Activated gamma-delta T cell treated with anti-CD3 and anti-CD28 coated beads, Interleukin-2, amount 50 U/mL, for 16 hours (primary cell): ENCODE measurements at places on chromosomes 1 and 21.

DNA sequence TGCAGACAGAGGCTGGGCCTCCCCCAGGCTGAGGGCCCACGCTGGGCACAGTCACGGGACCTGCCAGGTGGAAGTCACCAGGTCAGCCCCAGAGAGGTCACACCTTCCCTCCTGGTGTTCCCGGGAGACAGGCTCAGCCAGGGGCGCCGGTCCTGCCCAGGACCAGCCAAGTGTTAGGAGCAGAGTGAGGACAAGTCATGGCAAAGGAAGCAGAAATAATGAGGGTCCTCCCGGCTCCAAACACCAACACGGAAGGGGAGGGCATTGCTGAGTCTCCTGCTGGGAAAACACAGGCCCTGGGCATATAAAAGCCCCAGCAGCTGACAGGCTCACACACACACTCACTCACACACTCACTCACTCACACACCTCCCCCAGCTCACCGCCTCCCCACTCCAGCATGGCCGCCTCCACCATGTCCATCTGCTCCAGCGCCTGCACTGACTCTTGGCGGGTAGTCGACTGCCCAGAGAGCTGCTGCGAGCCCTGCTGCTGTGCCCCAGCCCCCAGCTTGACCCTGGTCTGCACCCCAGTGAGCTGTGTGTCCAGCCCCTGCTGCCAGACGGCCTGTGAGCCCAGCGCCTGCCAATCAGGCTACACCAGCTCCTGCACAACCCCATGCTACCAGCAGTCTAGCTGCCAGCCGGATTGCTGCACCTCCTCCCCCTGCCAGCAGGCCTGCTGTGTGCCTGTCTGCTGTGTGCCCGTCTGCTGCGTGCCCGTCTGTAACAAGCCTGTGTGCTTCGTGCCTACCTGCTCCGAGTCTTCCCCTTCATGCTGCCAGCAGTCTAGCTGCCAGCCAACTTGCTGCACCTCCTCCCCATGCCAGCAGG, at the start of gene KRTAP10-10:
TSS of gene KRTAP10-10 (plus strand) at position 339 of the 833 bp plus-strand sequence. CDS start at position 401, 62 bp downstream.
- no peak for DNase-seq

DNA sequence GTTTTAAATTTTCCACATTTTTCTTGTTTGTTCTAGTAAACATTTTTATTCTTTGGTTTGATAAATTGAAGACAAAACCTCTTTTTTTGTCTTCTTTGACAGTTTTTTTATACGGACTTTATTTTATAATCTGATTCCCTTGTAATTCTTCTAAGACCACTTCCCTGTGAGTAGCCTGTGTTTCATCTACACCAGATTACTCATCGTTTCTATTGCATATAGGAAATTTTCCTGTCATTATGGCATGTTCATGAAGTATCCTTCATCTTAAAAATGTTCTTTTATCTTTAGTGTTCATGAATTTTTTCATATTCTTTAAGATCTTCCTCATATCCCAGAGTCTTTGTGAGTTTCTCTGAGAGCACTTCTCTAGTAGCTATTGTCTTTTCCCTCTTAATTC, 109.8 kb downstream of the USP25 start:
- no peak for DNase-seq

- peak; percentile 13 for DNase-seq
Observed at GRCh38 chr21:34996304-34997101, 52.6 kb downstream of the RUNX1 start.

GRCh38 chr1:245365095-245366020, 210.6 kb downstream of the KIF26B start:
- no peak for DNase-seq

- no peak for DNase-seq
Observed at GRCh38 chr1:183273300-183273699, 87.2 kb downstream of the LAMC2 start.

DNA sequence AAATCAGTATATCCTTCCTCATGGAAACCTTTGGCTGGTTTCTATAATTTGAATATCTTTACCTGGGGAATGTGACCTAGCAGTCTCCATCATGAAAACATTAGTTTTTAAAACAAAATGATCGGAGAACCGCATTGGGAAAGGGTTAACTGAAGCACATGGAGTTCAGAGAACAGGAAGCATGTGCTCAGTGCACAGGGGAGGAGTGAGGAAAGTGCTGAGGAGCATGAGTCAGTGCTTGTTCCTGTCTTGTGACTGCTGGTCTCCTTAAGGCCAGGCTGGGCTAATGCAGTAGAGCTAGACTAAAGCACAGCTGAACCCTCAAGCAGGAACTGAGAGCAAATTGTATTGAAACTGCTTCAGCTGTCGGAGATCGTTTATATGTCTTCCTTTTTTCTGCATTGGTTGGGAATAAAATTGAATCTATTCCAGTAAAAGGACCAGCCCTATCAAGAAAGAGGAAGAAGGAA, 5.8 kb downstream of the IFI16 start:
- peak; percentile 42 for DNase-seq

GRCh38 chr1:32984455-32985171, 20.0 kb upstream of the RNF19B start:
- no peak for DNase-seq
